ENCODE measurements at places on chromosomes 2 and 18. TPM values are rescaled to one million over a fixed set of nuclear protein-coding genes. Genes with fewer than 3 reads are reported as not detected.

GRCh38 chr2:104501929-104502328, 352.0 kb upstream of the POU3F3 start:
- no peak for DNase-seq

DNA sequence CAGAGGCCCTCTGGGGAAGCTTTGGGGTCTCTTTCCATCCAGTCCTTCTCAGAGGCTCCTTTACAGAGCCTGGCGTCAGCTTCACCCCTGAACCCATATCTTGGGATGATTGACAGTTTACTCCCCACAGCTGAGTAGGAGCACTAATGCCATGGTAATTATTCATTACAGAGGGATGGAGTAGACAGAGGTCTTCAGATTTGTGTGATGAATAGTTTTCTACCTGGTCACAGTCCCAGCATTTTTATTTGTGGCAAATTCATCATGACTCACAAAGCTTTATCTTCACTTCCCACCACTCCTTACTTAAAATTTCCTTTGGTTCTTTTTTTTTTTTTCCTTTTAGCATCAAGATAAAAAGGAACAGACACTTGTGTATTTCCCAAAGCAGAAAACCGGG, 104.2 kb downstream of the CCDC85A start:
- DNase-seq = no peak

GRCh38 chr2:102239344-102239743, 52.5 kb downstream of the IL1RL2 start:
- no peak for DNase-seq

GRCh38 chr2:176566961-176567360, 297.7 kb downstream of the MTX2 start:
- no peak for DNase-seq

Gene PLGLB2
- 2.0 TPM for total RNA-seq

Gene SUPT7L
- 26.0 TPM for total RNA-seq
